Activated CD4-positive, CD25-positive, alpha-beta regulatory T cell treated with anti-CD3 and anti-CD28 coated beads, Interleukin-2, amount 50 U/mL, for 24 hours (primary cell): ENCODE measurements at places on chromosomes 2 and 18.

GRCh38 chr2:143762176-143762928 is 633.1 kb downstream of the ARHGAP15 start:
- ATAC-seq: no peak

GRCh38 chr2:161424891-161425727 is 9.0 kb downstream of the TBR1 start:
- no peak for ATAC-seq

DNA sequence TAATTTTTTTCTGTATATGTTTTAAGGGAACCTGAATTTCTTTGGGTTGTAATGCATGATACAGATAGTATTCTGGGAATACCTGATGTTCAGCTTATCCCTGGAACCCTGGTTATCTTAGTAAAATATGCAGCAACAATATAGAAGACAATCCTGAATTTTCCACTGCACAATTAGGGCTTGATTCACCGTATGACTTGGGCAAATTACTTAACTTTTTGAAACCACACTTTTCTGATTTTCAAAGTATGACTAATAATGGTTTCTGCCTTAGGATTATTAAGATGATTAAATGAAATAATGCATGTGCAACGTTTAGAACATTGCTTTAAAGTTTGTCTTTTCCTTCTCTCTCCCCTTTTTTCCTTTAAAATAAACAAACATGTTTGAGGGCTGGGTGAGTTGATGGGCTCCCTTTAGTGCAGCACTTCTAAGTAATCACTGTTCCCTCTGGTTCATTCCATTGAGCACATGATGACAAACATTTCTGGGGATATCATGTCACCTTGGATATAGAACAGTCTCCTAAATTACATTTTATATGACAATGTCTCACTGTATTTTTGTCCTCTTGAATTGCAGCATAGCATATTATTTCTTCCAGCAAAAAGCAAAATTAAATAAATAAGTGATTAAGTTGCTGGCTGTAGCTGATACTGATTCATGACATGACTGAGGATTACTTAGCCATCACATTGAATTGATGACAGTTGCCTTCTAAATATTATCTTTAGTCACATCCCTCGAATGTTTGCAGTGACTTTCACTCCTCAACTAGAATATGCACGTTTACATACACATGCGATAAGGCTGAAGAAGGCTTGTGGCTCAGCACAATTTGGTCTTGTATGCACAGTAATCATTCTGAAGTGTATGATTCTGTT is 254.5 kb downstream of the NEDD4L start:
- ATAC-seq: no peak

DNA sequence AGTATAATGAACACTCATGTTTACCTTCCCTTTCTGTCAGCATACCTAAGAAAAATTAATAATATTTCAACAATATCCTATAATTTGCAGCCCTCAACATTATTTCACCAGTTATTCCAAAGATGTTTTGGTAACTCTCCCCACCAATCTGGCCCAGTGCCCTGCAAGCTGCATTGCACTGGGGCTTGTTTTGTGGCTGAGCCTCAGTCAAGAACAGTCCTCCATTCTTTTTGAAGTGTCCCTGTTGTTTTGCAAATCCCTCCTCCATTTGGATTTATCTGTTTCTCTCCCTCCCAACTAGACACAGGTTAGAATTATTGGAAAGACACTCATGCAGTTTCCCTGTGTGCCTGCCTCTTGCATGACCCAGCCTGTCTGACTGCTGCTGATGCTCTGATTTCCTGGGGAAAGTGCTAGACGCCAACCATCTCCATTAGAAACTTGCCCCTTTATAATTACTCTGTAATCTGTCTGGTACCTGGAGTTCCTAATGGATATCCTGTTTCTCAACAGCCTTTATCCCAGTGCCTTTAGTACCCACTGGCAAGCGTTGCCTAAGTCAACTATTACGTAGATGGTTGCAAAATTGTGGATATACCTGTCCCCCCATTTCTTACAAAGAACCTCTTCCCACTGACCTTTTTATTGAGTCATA is 60.2 kb downstream of the EIF5B start:
- no peak for ATAC-seq

- no peak for ATAC-seq
These were observed 41.6 kb upstream of the MGAT4A start for GRCh38 chr2:98772536-98772935.

DNA sequence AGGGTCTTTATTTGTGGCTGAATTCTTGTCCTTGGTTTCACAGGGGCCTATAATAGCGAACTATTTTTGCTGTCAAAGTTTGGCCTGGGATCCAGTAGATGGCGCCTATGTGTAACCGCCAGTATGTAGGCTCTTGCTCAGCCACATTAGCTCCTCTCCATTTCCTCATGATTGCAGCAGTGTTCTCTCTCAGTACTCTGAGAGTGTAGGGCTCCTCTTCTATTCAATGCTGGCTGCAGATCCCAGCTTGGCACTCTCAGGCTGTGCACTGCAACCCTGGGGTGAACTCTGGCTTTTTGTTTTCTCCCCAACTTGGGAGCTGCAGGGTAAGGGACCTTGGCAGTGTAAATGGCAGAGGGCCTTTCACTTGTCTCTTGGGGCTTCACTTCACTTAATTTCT is 344.6 kb upstream of the CHAC2 start:
- no peak for ATAC-seq

- ATAC-seq: peak; percentile 91
These were observed 193.6 kb upstream of the PKDCC start for GRCh38 chr2:41854227-41854626.

GRCh38 chr2:50658883-50659282 is 373.0 kb downstream of the NRXN1 start:
- no peak for ATAC-seq

GRCh38 chr18:3966642-3967358 is 488.3 kb downstream of the DLGAP1 start:
- ATAC-seq: no peak

DNA sequence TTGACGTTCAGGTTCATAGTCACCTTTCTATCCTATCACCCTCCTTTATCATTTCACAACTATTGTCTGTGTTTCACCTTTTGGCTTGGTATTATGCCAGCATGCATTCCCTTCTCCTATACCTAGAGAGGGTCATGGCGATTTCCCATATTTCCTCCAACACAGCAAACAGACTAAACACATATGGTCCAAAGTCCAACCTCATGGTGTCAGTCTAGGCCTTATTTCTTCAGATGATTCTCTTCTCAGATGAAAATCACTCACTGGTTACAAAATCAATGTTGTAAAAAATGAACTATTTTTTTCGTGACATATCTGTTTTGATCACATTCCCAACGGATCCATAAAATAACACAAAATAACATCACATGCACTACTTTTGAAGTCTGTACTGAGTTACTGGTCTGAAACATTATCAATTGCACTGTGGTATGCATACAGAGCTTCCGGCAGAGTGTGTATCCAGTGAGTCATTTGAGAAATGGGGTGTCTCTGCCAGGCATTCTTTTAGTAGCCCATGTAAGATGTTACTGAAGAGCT is 204.8 kb upstream of the GALNT5 start:
- no peak for ATAC-seq

- ATAC-seq: no peak
These were observed 95.6 kb upstream of the SLC14A2 start for GRCh38 chr18:45519411-45520280.

DNA sequence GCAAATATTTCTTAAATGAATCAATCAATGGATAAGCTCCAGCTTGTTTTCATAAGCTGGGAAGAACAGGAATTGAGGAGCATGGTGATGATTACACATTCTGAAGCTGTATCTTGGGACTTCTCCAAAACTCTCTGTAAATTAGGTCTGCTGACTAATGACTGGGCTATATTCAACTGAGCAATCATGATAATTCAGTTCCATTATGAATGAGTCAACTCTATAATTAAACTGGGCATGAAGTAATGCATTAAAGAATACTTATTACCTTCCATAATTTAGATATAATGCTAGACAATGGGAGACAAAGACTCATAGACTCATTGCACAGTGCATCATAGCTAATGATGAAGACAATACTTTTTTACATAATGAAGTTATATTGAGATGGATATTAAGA is 207.4 kb downstream of the CBLN2 start:
- ATAC-seq: no peak

DNA sequence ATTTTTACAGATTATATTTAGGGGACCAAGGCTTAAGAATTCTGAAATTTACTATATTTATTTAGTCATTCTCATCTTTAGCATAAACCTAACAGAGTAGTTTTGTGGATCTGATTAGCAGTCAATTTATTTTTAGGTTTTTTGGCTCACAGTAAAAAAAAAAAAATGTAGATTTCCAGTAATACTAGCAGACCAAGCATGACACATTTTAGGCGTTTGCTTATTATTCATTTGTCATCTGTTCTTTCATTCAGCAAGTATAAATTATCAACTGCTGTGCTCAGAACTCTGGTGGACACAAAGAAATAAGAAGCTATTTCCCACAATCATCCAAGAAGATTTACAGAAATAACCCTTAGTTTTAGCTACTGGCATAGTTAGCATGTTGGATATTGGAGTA is 20.6 kb downstream of the PDE1A start:
- no peak for ATAC-seq

DNA sequence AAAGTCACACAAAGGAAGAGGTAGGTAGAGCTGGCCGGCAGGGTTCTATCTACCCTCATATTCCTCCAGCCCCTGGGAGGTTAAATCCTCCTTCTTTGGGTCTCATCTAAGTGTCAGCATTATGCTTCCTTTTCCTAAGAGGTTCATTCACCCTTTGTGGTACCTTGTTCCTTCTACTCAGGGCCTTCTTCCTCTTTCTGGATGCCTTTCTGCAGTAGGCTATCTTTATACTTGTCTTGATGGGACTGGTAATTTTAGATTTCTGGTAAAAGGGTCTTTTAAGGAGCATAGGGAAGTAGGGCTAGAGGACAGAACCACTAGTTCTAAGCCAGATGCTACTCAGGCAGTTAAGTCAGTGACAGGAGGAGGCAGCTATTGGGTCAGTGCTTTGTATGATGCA is 13.7 kb upstream of the TNP1 start:
- ATAC-seq: no peak

DNA sequence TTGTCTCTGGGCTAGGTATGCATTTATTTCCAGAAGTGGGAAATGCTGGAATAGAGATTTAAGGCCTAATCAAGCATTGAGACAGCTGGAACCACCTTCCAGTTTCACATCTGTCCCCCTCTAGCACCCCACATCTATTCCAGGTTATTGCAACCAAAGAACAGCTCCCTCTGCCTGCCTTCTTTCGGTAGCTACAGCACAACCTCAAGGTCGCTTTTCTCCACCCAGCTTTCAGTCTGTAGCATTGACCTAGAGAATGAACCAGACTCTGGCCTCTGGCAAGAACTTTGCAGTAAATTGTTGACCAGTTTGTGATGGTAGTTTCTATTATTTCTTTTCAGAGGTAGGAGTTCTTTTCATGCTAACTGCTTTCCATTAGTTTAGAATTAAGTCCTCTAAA is 484.2 kb downstream of the DLGAP1 start:
- ATAC-seq: no peak

DNA sequence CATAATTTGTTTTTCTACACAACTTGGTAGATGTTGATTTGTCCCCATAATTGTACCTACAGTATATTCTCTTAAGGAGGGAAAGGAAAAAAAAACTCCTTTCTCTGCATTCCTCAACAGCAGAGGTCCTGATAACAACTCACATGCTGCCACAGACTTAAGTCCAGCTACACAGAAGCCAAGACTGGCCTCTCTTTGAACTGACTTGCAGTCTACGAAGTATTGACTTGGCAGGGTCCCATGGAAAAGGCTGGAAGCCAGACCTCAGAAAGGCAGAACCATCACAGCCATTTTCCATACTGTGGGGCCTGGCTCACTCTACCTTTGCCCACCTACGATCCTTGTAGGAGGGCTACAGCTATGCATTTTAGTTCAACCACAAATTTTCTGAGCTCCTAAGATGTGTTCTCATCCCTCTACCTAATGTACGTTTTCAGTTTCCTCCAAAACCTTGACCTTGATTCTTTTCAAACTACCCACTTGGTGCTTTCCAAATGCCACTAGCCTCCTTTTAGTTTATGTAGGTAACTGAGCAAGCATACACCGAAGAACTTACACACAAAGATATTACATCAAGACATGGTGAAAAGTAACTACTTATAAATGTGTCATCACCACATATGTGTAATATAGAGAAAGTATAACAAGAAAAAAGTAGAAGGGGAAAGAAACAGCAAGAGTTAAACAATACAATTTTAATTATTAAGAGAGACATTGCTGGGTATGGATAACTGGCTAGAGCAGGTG is 12.2 kb downstream of the LONRF2 start:
- no peak for ATAC-seq

DNA sequence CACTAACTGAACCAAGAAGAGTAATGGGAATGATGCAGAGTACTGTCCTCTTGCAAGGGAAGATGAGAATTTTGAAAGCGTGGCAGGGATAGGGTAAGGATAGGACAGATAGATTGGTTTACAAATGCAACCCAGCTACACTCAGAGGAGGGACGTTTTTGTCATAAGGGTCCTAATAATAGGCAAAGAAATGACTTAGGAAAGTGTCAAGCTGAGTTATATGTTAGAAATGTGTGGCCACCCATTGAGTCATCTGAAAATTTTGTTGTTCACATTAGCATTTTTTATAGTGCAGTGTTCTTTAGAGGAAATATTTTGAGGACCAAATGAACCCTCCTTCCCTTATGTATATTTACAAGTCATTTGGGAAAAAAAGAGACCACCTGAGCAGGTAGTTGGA is 137.5 kb downstream of the PHLPP1 start:
- peak; percentile 35 for ATAC-seq

DNA sequence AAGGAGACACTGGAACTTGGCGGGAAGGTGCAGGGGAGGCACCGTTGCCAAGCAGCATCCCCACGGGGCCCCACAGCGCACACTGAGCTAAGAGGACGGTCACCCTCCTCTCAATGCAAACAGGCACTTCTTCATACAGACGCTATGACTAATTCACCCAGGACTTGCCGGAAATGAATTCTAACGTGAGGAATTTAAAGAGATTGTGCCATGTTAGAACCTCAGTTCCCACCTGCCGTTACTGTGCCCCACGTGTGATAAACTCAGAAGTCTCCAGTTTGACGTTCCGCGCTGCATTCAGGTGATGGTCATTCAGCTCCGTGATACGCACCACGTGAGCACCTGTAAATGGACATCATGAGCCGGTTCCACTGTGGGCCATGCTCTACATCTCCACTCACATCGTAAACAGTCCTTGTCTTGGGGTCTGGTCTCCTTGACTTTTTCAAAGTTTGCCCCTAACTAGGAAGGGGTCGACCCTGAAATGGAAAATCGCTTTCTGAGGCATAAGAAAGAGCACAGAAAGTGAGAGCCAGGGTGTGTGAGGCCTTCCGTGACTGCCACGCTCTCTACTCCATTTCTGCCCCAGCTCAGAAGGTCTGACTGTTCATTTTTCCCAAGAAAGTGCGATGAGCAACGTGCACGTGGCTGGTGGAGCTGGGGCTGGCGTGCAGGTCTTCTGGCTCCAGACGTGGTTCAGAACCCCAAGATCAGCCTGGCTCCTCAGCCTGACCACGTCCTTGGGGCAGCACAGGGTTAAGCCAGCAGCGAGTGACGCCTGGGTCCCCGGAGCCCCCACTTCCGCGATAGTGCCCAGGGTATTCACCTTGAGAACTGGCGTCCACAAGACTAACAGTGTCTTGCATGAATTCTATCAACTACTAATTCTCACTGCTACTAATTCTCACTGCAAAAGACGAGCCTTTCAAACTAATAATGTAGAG is 35.1 kb downstream of the TMEM18 start:
- ATAC-seq: no peak

GRCh38 chr2:205712508-205712907 is 30.2 kb downstream of the NRP2 start:
- ATAC-seq: peak; percentile 36
